Hematopoietic multipotent progenitor cell (in vitro differentiated cells): ENCODE measurements at places on chromosomes 6 and 20. TPM values are rescaled to one million over a fixed set of nuclear protein-coding genes. Genes with fewer than 3 reads are reported as not detected.
A peak's percentile ranks its signal among the peaks of the same experiment; 100 is the strongest.

DNA sequence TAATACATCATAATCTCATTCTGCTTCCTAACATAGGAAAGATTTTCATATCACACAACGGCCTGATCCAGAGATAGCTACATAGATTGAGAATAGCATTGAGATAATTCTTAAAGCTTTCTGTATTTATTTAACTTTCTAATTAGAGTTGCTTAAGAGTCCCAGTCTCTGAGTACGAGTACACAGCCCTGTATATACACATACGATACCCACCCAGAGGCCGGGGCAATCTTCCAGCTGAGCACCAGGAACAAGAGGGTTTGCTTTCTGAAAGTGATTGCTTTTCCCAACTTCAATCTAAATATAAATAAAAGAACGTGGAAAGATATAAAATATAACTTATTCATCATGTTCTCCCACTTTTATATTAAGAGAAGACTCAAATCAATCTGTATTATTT lies 313.8 kb downstream of the COL12A1 start:
- no peak for DNase-seq

The F13A1 gene
- 5.9 TPM for total RNA-seq

DNA sequence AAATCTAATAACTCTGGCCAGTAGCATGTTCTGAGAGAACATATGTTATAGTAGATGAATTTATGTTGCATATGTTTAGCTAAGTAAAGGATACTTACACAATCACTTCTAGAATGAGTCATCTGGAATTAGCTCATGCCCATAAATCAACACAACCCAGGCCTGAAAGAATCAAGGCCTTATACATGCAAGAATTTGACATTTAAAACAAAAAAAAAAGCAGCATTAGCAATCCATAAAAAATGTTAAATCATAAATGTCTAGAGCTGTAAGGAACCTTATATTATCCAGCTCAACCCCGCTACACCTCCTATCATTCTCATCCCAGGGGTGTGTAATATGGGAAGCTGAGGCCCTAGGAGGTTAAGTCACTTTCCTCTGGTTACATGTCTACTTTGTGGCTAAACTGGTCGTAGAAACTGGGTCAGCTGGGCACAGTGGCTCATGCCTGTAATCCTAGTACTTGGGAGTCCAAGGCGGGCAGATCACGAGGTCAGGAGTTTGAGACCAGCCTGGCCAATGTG lies 105.2 kb upstream of the CARMIL1 start:
- peak; percentile 75 for DNase-seq

DNA sequence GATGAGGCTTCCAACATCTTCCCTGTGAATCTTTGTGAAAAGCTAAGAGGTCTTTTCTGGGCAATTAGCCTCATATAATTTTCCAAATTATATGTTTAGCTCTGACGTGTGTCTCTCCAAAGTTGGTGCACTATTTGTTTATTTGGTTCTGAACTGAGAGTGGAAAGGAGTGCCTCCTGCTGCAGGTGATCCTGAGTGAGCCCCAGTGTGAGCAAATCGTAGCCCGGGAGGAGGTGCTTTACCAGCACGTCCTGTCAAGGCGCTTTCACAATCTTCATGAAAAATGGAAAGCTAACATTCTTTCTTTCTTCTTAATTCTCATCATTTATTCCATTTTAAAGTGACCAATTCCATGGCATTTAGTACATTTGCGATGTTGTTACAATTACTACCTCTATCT lies 231.9 kb downstream of the BMP2 start:
- DNase-seq, result no peak

DNA sequence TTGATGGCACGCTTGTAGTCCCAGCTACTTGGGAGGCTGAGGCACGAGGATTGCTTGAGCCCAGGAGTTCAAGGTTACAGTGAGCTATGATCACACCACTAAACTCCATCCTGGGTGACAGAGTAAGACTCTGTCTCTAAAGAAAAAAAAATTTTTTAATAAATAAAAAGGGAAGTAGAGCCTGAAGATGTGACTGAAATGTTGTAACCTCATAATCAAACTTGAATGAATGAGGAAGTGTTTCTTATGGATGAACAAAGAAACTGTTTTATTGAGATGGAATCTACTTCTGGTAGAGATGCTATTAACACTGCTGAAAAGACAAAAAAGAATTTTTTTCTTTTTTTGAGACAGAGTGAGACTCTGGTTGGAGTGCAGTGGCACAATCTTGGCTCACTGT lies 6.7 kb downstream of the MAK start:
- no peak for DNase-seq

DNA sequence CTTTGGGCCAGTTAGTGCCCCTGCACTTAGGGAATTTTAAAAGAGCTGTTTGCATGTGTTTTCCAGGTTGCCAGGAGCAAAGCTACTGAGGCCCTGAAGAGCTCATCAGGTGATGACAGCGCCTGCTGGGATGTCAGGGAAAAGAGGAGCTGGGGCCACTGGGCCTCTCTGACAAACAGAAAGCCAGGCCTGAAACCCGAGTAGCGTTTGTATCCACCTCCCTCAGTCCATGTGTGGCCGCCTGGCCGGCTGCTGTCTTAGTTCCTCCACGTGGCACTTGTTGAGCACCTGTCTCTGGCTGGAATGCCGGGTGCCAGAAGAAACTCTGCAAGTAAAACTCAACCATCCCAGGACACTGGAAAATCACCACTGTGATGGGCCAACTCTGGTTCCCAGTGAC lies 601.2 kb downstream of the CDH26 start:
- no peak for DNase-seq

- DNase-seq, result no peak
These were observed 11.7 kb upstream of the NT5DC1 start for GRCh38 chr6:116088946-116089345.

- no peak for DNase-seq
These were observed 88.1 kb downstream of the MAP3K4 start for GRCh38 chr6:161079566-161080262.

GRCh38 chr6:31172973-31173384 lies 2.5 kb upstream of the POU5F1 start:
- DNase-seq, result no peak

- DNase-seq, result peak; percentile 33
These were observed at the start of gene SRC for GRCh38 chr20:37345339-37346235. TSS of gene SRC (plus strand) at chr20:37346140. CDS start at chr20:37384154, 38,014 bp downstream.

The CNR1 gene
- under 0.01 TPM for total RNA-seq

DNA sequence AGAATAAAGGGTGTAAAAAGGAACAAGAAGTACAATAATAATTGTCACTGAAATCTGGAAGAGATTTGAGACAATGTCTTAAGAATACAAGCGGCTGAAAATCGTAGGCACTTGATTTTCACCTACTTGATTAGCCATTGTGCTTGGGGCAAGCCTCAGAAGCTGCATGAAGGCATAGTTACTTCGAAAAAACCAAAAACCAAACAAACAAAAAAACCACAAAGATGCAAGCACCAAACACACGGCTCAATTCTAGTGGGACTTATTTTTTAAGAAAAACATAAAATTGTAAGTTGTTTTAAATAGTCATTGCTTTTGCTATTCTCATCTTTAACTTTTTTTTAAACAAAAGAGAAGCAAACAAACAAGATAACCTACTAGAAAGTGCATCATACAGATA lies 235.6 kb downstream of the OGFRL1 start:
- no peak for DNase-seq

DNA sequence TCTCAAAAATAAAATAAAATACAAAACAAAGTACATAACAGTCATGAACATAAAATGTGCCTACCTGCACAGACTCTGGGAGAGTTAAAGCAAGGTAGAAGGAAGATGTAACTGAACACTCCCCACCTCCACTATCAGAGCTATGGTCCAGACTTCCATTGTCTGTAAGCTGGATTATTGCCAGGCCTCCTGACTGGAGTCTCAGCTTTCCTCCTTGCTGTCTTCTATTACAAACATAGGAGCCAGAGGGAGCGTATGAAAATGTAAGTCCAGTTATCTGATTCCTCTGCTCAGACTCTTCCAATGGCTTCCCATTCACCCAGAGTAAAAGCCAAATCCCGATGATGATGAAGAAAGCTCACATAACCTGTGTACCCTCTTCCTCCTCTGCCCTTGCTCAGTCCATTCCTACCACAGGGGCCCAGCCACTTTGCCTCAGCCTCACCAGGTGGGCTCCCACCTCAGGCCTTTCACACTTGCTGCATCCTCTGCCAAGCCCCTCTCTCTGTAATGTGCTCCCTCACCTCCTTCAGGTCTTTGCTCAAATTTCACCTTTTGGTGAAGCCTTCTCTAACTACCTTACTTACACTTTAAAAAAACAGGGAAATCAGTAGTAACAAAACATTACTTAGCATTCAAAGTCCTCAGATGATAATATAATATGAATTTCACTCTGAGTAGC lies 194.1 kb downstream of the RIMS1 start:
- no peak for DNase-seq

- DNase-seq, result peak; percentile 17
These were observed 93.6 kb upstream of the ADGRF1 start for GRCh38 chr6:47135772-47136171.

GRCh38 chr20:3082306-3082951 lies 2.1 kb downstream of the AVP start:
- no peak for DNase-seq

The EEF1A2 gene
- total RNA-seq, result 0.27 TPM

DNA sequence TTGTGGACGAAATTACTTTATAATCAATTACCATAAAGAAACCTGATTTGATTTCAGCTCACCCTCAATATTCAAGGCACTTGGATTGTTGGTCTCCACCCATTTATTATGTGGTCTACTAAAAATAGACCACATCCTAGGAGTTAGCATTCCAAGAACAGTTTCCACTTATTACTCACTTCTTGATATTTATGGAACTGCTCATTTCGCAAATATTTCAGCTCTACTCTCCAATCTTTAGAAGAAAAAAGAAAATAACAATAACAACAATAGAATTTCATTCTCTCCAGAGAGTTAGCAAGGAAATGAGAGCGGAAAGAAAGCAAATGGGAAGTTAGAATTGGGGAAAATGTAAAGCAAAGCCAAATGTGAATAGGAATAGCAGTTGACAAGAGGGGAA lies 26.2 kb upstream of the HDAC2 start:
- DNase-seq, result no peak

The OPRL1 gene
- 10.5 TPM for total RNA-seq
